LoVo (cell line): ENCODE measurements at places on chromosomes 6 and 20.
A peak's percentile ranks its signal among the peaks of the same experiment; 100 is the strongest.

GRCh38 chr6:7152462-7152861 lies 44.7 kb downstream of the RREB1 start:
- DNase-seq: peak; percentile 58

- DNase-seq: no peak
These were observed 121.6 kb upstream of the ECI2 start for GRCh38 chr6:4256969-4257368.

GRCh38 chr6:128158496-128158895 lies 257.6 kb upstream of the THEMIS start:
- no peak for DNase-seq

DNA sequence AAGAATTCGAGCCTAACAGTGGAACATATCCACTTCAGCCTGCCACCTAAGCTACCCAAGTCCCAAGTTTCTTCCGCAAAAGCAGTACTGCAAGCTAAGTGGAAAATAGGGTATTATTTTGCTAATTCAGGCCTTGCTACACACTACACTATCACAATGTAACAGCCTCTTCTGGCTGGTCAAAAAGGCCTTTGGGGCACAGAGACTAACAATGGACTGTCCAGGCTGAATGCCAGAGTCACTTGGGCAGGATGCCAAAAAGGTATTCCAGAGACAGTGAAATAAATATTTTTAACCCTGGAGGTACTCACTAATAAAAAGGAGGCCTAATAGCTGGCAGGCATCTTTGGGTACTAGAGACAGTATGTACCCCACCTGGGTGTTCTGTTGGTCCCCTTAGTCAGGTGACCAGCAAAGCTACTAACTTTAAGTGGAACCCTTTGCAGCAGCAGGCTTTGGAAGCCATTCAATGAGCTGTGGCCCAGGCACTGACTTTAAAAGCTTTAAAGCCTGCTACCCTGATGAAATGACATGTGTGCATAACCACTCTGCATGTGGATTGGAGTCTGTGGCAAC lies 692.1 kb downstream of the HTR1B start:
- no peak for DNase-seq

- no peak for DNase-seq
These were observed 198.1 kb downstream of the MYLK4 start for GRCh38 chr6:2552526-2553154.

DNA sequence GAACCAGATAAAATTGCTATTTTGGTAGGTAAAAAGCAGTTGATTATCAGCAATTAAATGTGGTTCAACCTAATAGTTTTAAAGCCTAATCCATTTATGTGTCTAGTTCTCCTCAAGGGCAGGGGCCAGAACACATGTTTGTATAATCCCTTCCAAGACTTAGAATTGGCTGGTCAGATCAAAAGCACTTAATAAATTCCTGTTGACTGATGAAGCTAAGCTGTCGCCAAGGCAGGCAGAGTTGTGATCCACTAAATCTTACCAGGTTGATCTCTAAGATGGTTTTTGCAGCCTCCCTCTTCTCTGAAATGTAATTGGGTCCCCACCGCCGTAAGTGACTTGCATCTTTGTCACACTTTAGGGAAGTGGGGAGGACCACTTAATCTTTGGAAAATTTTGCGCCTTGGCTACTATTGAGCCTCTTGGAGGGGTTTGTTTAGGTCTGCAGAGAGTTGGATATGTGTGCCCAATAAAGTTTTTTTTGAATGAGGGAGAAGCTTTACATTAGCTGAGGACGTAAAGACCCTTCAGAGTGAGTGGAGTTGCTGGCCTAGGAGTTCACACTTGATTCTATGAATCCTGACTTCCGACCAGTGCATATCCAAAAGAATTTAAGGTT lies 65.9 kb downstream of the PHF20 start:
- no peak for DNase-seq

DNA sequence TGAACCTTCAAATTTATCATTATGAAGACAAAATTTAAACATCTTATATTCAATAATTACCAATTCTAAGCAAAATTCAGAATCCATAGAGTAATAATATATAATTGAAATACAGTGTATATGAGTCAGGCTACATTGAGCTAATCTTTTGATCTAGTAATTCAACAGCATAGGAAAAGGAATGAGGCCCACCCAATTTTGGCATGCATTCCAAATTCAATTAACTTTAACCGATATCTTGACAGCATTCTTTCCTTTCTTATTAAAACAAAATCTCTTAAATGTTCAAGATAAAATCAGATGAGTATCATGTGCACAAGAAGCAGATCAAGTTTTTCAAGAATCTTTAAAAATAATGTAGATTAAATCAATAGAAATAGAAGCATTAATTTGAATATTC lies 132.9 kb upstream of the QKI start:
- DNase-seq: no peak

DNA sequence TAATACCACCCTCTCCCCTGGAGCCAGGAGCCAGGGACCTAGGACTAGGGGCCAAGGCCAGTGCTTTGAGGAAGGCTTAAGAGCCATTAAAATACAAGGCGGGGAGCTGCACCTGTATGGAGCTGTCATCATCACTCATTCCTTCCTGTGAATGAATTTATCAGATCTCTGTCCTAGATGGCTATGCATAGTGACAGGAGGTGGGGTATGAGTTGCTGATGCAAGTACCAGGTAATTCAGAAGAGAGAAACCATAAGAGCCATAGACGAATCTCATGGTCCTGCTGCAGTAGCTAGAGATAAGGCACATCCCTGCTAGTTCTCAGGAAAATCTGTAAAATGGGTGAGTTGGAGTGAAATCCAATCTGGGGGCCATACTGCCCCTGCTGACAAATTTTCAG lies 10.3 kb downstream of the GRM4 start:
- no peak for DNase-seq

DNA sequence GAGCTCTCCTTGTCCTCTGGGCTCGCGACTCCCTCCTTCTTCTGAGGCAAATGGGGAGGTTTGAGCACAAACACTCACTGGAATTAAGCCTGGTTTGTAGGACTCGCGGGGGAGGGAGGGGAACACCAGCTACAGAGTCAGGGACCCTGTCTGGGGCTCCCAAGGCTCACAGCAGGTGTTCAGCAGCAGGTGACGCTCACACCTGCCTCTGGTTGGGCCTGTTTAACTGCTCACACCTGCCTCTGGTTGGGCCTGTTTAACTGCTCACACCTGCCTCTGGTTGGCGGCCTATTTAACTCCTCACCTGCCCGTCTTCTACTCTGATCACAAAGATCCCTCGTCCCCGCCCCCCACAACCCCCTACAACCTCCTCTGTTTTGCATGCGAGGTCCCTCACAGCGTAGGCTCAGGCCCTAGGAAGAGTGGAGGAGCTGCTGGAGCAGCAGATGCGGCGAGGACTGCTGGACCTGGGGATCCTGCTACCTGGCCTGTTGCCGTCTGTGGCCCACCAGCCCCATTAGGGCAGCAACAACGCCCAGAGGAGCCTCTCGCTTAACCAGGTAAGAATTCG lies 181.9 kb downstream of the ERMARD start:
- DNase-seq: no peak

DNA sequence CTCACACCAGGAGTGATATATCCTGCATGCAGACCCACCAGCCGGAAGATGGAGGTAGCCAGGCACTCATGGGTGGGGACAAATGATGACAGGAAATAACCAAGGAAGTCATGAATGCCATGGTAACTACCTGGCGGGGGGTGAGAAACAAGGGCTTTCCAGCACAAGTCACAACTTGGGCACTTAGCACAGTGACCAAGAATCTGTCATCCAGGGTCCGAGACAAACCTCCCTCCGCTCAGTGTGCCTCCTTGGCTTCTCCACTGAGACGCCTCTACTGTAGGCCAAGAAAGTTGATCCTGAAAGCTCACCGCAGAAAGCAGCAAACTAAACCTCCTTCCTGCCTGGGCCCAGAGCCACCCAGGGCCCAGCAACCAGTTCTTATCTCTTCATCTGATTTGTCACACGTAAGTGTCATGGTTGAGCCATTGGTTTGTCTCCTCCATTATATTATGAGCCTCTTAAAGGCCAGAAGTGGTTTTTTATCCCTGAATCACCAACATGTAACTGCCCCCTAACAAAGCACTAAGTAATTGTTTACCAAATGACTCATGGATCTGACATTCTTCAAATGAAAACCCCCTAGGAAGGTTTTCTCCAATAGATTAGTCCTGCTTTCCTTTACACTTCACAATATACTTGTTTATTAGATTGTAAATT lies 84.3 kb upstream of the TAB2 start:
- peak; percentile 90 for DNase-seq

DNA sequence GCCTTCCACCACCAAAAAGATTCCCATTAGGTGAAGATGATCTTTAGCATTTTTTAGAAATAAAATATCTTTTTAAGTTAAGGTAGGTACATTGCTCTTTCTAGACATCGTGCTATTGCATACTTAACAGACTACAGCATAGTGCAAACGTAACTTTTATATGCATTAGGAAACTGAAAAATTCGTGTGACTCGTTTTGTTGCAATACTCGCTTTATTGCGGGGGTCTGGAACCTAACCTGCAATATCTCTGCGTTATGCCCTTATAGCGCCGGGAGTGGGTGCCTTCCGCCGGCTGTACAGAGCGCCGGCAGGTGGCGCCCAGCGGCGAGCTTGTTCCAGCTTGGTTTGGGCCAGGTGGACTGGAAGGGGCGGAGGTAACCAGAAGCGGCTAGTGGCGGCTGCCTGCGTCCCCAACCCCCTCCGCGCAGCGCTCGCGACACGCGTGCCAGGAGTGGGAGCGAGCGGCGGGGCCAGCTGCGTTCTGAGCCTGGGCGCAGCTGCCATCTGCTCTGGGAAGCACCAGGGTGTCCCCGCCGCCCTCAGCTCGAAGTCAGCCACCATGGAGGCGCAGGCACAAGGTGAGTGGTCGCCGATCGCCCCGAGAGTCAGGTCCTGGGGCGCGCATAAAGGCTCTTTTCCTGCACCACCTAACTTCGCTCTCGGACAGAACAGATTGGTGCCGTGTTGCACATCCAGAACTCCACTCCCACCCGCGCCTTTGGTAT lies at the start of gene TPD52L1:
Gene TPD52L1 (plus strand): TSS at position 383 of the 727 bp plus-strand sequence. CDS start 179 bp downstream, at position 562.
- peak; percentile 91 for DNase-seq

DNA sequence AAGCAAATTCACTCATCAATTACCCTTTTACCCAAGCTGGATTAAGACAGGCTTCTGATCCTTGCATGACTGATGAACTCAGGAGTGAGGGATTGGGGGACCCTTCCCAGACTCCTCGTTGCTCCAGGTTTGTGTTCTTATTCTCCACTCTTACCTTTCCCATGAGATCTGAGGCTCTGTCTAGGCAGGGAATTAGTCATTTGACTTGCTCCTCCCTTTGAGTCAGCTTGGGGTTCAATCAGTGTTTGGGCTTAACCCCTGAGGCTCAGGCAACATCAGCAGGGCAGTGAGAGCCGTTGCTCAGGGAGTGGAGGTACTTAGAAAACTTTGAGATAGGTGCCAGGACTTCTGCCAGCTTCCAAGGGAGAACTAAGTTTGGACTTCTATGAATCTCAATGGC lies 20.7 kb upstream of the TOX2 start:
- DNase-seq: no peak

GRCh38 chr6:164478426-164478825 lies 831.0 kb downstream of the C6orf118 start:
- DNase-seq: no peak

GRCh38 chr20:32663335-32664011 lies 10.3 kb downstream of the C20orf203 start:
- DNase-seq: no peak

- DNase-seq: no peak
These were observed 3.1 kb upstream of the SPATS1 start for GRCh38 chr6:44339301-44339700.

- no peak for DNase-seq
These were observed 330.0 kb downstream of the ZFAND3 start for GRCh38 chr6:38149531-38149930.

DNA sequence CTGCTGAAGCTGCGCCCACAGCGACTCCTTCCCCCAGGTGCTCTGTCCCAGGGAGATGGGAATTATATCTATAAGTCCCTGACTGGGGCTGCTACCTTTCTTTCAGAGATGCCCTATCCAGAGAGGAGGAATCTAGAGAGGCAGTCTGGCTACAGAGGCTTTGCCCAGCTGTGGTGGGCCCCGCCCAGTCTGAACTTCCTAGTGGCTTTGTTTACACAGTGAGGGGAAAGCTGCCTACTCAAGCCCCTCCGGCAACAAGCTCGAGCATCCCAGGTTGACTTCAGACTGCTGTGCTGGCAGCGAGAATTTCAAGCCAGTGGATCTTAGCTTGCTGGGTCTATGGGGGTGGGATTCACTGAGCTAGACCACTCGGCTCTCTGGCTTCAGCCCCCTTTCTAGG lies 152.5 kb upstream of the MAP3K7 start:
- DNase-seq: no peak

GRCh38 chr6:11009353-11009752 lies 34.8 kb downstream of the ELOVL2 start:
- DNase-seq: peak; percentile 45

GRCh38 chr20:50747275-50747674 lies 15.9 kb downstream of the PARD6B start:
- DNase-seq: no peak
